ENCODE measurements at places on chromosomes 7 and 10. TPM values are rescaled to one million over a fixed set of nuclear protein-coding genes. Genes with fewer than 3 reads are reported as not detected.

Gene HOXA9
- 7.8 TPM for total RNA-seq

Gene RELN
- 14.1 TPM for total RNA-seq

Gene NME8
- total RNA-seq, result not detected

Gene LIPF
- total RNA-seq, result not detected

Gene KIAA1549
- 4.2 TPM for total RNA-seq

Gene EGR2
- total RNA-seq, result 3.7 TPM

Gene EGFR
- total RNA-seq, result 17.7 TPM

Gene ANKRD30A
- not detected for total RNA-seq

Gene MCM10
- 4.2 TPM for total RNA-seq

Gene TBX20
- 1.0 TPM for total RNA-seq

Gene GLCCI1
- 15.1 TPM for total RNA-seq

Gene GHRHR
- total RNA-seq, result not detected

Gene CFTR
- not detected for total RNA-seq

Gene COL1A2
- total RNA-seq, result 6,663 TPM

Gene FAM24B
- total RNA-seq, result 1.0 TPM

Gene VIPR2
- total RNA-seq, result 6.3 TPM

Gene MRLN
- 156 TPM for total RNA-seq

Gene BMPER
- 9.4 TPM for total RNA-seq

Gene GNGT1
- not detected for total RNA-seq

Gene CALML5
- total RNA-seq, result not detected

Gene ZNF775
- total RNA-seq, result 6.8 TPM

Gene TBATA
- not detected for total RNA-seq

Gene CELF2
- total RNA-seq, result 31.8 TPM

Gene WDR37
- total RNA-seq, result 12.5 TPM

All from skeletal muscle tissue (tissue), 5 donors.